Stimulated activated CD8-positive, alpha-beta memory T cell treated with anti-CD3 and anti-CD28 coated beads, Interleukin-4, amount 100 ng/mL, for 24 hours (primary cell): ENCODE measurements at places on chromosomes 3 and 15.

DNA sequence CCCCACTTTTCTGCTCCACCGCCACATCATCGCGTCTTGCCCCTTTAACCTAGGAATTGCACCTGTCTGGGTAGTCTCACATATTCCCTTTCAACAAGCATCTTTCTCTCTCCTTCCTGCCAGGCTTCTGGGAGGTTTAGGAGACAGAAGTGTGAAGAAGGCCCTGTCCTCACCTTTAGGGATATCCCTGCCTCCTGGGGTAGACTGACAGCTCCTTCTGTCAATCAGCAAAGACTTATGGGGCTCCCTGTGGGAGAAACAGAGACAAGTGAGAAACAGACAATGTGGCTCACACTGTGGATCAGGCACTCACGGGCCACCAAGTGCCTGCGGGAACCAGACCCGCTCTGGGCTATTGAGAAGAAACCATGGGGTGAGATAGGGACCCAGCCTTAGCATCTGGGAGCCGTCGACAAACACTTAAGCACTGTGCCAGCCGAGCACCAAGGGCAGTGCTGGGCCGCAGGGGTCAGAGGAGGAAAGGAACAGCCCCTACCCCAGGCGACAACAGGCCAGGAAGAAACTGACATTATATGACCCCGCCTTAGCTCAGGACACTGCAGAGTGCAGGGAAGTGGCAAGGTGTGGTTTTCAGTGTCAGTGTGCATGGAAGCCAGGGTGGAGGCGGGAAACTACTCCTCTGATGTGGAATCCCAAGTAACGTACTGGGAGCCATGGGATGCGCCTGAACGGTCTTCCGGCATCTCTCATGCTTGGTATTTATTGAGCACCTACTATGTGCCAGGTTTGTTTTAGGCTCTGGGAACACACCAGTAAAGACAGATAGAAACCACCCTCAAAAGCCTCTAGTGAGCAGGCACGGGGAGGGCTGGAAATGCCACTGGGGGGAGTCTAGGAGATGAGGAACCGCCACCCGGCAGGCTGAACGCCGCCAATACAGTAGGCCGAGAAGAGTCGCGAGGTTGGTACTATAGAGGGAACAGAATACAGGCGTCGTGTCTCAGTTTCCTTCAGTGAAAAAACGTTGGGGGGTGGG is 1.8 kb downstream of the EFCC1 start:
- DNase-seq = no peak

- DNase-seq = no peak
These were observed 366.3 kb downstream of the IL20RB start for GRCh38 chr3:137324114-137324513.

DNA sequence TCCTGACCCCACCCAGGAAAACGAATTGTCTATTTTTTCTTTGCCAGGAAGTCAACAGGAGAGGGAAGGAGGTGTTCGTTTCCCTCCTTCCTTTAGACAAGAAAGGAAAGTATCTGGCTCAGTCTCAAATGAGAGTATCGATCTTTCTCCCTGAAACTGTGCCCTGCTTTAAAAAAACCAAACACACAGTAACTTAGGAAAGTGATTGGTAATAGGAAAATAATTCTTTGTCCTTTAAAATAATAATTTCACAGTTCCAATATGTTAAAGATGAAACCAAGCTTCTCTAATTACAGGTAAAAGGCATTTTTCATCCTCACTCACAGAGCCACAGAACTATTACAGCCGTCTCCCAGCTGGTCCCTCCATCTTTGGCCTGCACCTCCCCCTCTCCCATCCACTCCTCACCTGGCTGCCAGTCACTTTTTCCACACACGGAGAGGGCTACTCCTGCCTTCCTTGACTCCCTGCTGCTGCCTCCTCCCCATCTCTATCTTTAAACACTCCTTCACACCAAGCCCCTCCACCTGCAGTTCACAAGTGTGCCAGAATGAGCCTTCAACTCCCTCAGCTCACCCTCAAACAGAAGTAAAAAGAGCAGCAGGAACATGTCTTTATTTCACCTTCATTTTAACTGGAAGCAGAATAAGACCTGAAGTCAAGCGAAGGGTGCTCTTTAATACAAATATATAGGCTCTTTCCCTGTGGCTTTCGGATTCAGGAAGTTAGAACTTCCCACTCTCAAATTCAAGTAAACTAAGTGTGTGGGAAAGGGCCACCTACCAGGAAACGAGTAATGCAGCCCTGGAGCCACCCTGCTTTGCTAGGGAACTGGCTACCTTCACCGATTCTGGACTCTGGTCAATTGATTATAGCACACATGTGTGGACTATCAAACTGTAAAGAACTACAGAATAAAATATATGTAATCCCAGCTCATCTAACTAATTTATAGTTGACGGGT is 116.4 kb downstream of the SENP2 start:
- DNase-seq = no peak

DNA sequence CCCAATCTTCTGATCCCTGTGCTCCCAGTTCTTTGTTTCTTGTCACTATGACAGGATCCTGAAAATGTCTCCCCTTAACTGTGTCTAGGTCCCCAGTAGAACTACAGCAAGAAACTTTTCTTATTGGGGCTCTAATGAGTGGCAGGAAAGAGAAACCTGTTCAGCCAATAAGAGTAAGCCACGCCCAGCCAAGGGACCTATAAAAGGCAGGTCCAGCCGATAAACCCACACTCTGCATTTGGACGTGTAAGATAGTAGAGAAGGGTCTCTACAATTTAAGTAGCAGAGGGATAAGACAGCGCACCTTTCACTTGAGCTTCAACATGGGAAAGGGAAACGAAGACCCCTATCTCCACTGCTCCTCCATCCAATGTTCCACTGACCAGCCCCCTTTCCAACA is 149.9 kb downstream of the LMLN start:
- no peak for DNase-seq

- no peak for DNase-seq
These were observed 53.3 kb upstream of the TLE3 start for GRCh38 chr15:70151003-70151402.

DNA sequence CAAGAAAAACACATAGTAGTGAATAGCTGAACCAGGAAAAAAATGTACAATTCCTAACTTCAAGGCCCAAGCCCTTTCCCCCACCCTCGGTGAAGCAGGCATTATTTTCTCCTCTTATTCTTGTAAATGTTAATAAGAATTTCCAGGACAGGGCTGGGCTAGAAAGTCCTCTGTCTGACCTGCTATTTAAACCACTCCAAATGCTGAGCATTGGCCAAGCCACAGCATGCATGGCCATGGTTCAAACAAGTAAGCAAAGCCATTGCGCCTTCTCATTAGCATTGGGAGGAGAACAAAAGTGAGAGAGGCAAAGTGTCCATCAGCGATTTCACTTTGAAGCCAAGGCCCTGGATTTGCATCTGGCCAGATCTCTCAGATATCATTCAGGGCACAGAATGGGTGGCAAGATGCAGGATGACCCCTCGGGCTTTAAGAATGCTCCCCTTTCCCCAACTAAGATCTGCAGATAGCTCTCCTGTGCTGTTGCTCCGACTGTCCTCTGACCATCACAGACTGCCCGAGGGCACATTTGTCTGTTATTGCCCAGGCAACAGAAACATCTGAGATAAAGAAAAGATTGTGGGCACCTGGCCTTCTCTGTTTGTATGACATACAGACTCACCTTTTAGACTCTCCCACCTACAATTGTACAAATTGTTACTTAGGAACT is 46.3 kb downstream of the CEMIP start:
- DNase-seq = no peak

- DNase-seq = no peak
These were observed 52.4 kb downstream of the IL20RB start for GRCh38 chr3:137010137-137010536.

GRCh38 chr3:191008074-191008473 is 145.6 kb upstream of the GMNC start:
- no peak for DNase-seq
